ENCODE measurements at places on chromosomes 5 and 9. TPM values are rescaled to one million over a fixed set of nuclear protein-coding genes. Genes with fewer than 3 reads are reported as not detected.

The CARTPT gene
- not detected for total RNA-seq

The SLC34A1 gene
- not detected for total RNA-seq

The MEIKIN gene
- total RNA-seq, result 1.2 TPM

The SLCO4C1 gene
- total RNA-seq, result 0.39 TPM

The MAST4 gene
- total RNA-seq, result 66.5 TPM

The SH2D3C gene
- 34.8 TPM for total RNA-seq

The TSSK1B gene
- not detected for total RNA-seq

The ACOT12 gene
- 0.18 TPM for total RNA-seq

Data from aorta (tissue), 5 donors.